ENCODE measurements at places on chromosomes 2 and 18.

- no peak for DNase-seq
These were observed 29.2 kb downstream of the DYTN start for GRCh38 chr2:206688990-206689389.

- DNase-seq = no peak
These were observed 274.6 kb upstream of the CCDC68 start for GRCh38 chr18:55233857-55234256.

DNA sequence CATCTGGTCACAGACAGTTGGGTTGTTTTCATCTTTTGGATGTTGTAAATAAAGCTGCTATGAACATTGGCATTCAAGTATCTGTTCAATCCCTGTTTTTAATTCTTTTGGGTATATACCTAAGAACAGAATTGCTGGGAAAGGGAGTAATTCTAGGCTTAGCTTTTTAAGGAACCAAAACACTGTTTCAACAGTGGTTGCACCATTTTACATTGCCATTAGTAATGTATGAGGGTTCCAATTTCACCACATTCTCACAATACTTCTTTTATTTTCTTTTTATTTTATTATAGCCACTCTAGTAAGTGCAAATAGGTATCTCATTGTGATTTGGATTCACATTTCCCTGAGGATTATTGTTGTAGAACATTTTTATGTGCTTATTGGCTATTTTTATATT, 108.9 kb upstream of the GLS start:
- DNase-seq = no peak

DNA sequence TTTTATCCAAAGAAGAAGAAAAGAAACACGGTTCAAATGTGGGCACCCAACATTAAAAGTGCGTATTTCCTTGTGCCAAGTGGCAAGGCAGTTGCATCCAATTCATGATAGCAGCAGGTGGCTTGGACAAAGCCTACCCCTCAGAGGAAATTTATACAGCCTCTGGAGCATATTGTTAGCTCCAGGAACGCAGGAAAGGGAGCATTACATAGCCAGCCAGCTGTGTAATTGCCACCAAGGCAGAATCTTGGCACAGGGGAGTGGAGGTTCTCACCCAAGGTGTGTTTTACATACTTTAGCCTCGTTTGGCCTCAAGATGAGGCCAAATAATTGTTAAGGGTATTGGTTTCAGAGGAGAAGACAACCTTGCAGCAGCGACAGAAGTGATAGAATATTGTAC, 526.9 kb downstream of the TMEM182 start:
- DNase-seq = no peak

DNA sequence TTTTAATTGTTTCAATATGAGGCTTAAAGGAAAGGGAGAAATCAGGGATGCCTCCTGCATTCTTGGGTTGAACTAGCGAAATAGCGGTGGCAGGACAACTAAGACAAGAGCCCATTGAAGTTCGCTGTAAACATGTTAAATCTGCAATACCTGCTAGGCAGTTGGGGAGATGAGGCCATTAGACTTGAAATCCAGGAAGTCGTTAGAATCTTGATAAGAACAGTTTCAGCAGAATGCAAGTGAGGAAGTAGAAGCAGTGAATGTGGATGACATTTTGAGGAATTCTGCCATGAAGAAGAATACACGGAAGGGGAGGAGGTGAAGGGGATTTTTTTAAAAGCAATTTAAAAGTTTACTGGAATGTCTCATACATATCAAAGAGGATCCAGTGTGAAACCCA, 109.7 kb downstream of the LPIN1 start:
- DNase-seq = no peak

- DNase-seq = no peak
These were observed 2.1 kb downstream of the CTDP1 start for GRCh38 chr18:79681484-79682387.

DNA sequence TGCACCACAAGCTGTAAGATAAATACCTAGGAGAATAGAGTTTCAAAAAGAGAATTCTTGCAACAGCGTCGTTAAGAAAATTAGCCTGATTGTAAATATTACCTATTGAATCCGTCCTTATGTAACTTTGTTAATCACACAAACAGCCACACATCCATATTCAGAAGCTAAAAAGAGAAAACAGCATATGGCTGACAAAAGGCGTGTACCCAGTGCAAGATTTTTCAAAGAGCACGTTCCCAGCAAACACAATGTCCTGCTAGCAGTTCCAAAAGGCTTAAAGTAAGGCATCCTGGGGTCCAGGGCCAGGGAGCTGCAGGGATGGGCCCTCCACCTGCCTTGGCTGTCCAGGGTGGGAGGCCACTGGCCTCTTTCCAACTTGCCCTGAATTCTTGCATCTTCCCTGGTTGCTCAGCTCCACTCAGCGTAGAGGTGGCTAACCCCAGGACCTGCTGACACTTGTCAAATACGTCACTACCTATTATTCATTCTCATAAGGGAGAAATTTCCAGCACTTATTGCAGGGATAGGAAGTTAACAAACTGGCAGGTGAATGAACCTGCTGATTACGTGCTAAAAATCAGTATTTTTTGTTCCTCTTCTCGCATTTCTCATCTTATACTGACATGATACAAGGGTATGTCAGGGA, 102.1 kb upstream of the NEDD4L start:
- no peak for DNase-seq

DNA sequence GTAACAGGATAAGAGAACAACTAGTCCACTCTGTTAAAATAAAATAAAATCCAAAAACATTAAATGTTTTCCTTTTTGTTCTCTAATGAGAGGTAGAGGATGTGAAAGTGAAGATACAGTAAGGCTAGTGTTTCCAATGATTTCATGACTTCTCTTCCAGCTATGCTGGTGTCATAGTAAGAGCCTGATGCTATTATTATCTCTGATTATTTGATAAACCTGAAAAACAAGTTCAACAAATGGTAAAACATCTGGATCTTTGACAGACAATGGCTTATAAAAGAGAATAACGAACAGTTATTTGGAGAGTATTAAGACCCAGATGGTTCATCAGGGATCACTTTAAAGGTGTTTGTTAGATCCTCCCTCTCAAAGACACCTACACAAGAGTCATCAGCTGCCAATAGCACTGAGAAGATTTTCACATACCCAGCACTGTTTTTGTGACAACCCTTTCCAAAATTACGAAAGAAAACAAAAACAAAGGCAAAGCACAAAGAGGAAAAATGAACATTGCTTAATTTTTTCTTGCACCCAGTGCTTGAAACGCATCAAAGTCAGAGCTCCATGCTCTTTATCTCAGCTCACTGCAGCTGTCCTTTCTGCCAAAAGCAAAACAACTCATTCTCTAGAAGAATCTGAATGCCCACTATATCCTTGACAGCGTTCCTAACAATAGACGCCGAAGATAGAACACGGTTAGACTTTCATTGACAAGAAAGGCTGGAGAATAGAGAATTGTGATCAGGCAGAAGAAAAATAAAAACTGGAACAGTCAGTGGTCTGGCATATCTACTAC, 168.6 kb downstream of the SLC8A1 start:
- no peak for DNase-seq

DNA sequence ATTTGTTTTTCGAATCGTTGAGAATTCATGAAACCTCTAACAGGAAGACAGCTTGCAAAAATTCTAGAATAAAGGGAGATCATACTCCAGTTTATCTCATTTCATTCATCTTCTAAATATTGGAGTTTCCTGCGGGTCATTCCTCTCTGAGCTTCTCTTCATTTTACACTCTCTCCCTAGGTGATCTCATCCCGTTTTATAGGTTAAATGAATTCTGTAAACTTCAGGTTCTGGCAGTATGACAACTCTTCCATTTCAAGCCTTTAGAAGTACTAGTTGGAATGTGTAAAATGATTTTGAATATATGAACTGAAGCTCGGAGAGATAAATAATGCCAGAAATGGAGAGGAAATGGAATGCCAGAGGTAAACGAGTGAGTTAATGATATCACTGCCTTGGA, 312.4 kb downstream of the METTL4 start:
- DNase-seq = no peak

- no peak for DNase-seq
These were observed 35.1 kb downstream of the CHN1 start for GRCh38 chr2:174970092-174970491.

GRCh38 chr2:2577407-2577831, 246.3 kb upstream of the MYT1L start:
- DNase-seq = no peak

- no peak for DNase-seq
These were observed 511.2 kb downstream of the TSN start for GRCh38 chr2:122266636-122267035.

GRCh38 chr18:74499633-74500032, 3.5 kb downstream of the CNDP2 start:
- DNase-seq = no peak

DNA sequence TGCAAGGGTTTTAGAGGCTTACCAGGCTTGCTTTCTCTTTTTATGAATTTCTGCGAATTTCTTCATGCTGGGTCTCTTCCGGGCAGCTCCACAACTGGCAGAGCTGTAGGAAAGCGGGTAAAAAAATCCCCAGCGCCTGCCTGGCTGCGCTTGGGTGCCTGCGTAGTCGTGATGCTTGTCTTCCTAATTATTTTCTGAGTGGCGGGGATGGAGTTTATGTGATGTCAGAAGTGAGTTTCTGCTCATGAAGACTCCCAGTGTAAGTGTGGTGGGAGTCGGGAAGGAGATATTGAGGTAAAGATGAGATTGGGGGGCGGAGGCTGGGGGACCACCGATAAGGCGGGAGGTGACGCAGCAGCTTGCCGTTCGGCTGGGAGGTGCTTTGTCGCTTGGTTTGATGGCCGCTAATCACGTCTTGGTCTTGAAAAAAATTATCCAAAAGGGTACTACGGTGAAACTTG, 229.8 kb downstream of the LDLRAD4 start:
- DNase-seq = no peak

- no peak for DNase-seq
These were observed 61.5 kb upstream of the PPM1B start for GRCh38 chr2:44107086-44107740.

GRCh38 chr2:104025295-104025694, 828.6 kb upstream of the POU3F3 start:
- DNase-seq = no peak
